Activated CD4-positive, alpha-beta memory T cell treated with anti-CD3 and anti-CD28 coated beads, Interleukin-2, amount 10 ng/mL, durations not matched to agents 7 days and 5 days (primary cell): ENCODE measurements at places on chromosomes 3 and 15. TPM values are rescaled to one million over a fixed set of nuclear protein-coding genes. Genes with fewer than 3 reads are reported as not detected.

The EDEM1 gene
- 150 TPM for total RNA-seq

The TNK2 gene
- 115 TPM for total RNA-seq

The GABRB3 gene
- not detected for total RNA-seq

The NR2E3 gene
- not detected for total RNA-seq

The SATB1 gene
- total RNA-seq: 267 TPM

The RLBP1 gene
- not detected for total RNA-seq

- H3K36me3 ChIP-seq: no peaks in the 10 kb centered on the region
- no peak overlapping the region for H3K27ac ChIP-seq
- DNase-seq: no peak
These were observed 62.1 kb upstream of the CRBN start for GRCh38 chr3:3241596-3241995.

- no peaks in the 10 kb centered on the region for H3K4me1 ChIP-seq
- DNase-seq: no peak
- H3K36me3 ChIP-seq: no peaks in the 10 kb centered on the region
- H3K27me3 ChIP-seq: no peaks in the 10 kb centered on the region
These were observed 101.0 kb upstream of the NMNAT3 start for GRCh38 chr3:139778682-139779233.

- H3K36me3 ChIP-seq: no peaks in the 10 kb centered on the region
- no peak overlapping the region for H3K27ac ChIP-seq
- H3K4me1 ChIP-seq: no peaks in the 10 kb centered on the region
- no peak for DNase-seq
- no peaks in the 10 kb centered on the region for H3K27me3 ChIP-seq
These were observed 16.7 kb downstream of the HCN4 start for GRCh38 chr15:73352082-73352481.

DNA sequence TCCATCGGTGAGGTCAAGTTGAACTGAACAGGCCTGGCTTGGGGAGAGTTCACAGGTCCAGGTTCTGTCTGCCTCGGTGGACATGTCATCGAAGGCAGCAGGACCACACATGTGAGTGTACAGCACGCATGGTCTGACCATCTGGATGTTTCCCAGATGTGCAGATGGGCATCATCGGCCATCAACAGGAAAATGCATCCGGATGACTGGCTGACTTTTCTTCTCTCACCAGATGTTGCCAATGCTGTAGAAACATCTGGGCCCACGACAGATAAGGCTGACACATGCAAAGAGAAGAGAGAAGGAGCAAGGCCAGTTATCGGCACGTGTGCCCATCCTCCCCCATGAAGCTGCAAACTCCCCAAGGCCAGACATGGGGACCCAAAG lies 45.1 kb downstream of the NOX5 start:
- no peak overlapping the region for H3K4me3 ChIP-seq
- DNase-seq: no peak
- peaks cover 8% of the 10 kb centered on the region for H3K27me3 ChIP-seq
- H3K4me1 ChIP-seq: peaks cover 24% of the 10 kb centered on the region

DNA sequence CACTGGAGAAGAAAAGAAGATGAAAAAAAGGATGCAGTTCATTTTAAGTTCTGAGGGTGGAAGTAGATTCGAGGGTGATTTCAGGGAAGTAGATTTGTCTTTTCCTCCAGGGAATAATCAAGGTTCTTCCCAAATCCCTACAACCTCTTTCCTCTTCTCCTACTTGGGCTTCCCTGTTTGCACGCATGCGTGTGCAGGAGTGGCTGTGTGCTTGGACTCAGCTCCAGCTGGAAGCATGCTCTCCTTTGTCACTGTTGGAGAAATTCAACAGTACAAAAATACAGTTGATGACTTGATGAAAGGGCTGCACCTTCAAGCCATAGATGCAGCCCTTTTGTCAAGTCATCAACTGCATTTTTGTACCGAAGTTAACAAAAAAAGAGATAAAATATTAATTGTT lies 3.8 kb downstream of the OR5K2 start:
- H3K27ac ChIP-seq: no peak overlapping the region
- H3K4me3 ChIP-seq: no peak overlapping the region
- DNase-seq: no peak
- no peaks in the 10 kb centered on the region for H3K27me3 ChIP-seq

DNA sequence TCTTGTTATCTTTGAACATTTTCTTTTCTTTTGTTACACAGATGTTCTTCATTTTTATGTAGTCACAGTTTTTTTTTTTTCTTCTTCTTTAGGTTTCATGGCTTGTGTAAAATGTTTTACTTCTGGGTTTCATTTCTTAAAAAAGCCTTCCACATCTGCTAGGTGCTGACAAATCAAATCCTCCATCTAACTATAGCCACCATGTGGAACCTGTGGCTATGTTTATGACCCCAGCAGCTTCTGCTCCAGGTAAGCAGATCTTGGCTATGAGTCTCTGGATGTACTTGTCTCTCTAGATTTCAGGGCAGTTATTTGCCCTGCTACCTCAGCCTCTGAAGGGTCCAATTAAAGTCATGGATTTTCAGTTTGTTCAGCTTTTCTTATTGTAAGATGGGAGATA lies 44.5 kb downstream of the OXSM start:
- peaks cover 5% of the 10 kb centered on the region for H3K27me3 ChIP-seq
- no peak overlapping the region for H3K27ac ChIP-seq
- peaks cover 4% of the 10 kb centered on the region for H3K4me1 ChIP-seq

DNA sequence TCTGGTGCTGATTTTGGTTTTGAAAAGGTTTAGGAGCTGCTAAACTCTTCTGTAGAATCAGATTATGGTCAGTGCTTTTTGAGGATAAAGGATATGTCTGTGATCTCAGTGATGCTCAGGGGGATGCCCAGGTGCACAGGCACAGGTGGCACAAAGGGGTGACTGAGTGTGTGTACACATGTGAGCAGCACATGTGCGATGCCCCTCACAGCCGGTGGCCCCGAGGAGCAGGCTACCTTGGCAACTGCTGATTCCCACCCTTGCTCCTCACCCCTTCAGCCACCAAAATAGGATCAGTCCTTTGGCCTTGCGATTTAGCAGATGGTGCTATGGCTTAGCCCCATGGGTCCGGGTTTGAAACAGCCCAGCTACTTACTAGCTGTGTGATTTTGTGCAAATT lies 51.1 kb downstream of the POMGNT2 start:
- H3K36me3 ChIP-seq: peaks cover 2% of the 10 kb centered on the region
- DNase-seq: no peak
- no peak overlapping the region for H3K4me3 ChIP-seq
- H3K27ac ChIP-seq: no peak overlapping the region
